T-helper 17 cell (primary cell): ENCODE measurements at places on chromosomes 4 and X.

DNA sequence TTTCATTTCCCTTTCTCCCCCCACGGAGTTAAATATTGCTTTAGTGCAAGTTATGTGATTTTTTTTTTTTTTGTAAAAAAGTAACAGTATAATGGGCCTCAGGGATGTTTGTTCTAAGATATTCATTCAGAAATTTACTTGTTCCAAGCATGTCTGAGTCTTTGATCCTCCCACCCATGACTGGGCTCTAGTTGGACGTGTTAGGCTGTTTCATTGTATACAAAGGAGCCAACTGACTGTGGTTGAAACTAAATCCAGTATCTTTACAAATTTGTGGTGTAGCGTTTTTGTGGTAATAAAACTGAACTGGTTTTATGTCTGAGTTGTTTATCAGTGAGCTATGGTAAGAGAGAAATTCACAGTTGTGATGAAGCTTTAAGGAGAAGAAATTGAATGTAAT, 74.1 kb downstream of the DOCK11 start:
- no peak for DNase-seq

DNA sequence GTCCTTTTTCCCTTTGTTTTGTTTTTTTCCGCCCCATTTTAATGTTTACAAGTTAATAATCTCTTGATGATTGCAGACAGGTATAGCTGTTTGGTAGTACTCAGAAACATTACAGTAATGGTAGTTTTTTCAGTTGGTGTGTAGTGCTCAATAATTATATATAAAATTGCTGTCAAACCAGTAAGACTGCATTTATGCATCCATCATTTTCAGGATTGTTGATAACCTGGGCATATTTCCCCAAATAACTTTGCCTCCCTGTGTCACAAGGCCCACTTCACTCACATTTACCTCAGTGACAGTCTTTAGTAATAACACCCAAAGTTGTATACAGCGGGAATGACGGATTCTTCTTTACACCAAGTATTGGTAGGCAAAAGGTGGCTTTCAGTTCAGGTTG, 16.1 kb downstream of the ARFIP1 start:
- DNase-seq = no peak

- no peak for DNase-seq
These were observed 75.5 kb downstream of the UGT8 start for GRCh38 chr4:114674080-114674479.

- no peak for DNase-seq
These were observed 24.1 kb downstream of the DCTD start for GRCh38 chr4:182893047-182893446.

GRCh38 chr4:176238157-176238610, 30.8 kb downstream of the ASB5 start:
- no peak for DNase-seq

DNA sequence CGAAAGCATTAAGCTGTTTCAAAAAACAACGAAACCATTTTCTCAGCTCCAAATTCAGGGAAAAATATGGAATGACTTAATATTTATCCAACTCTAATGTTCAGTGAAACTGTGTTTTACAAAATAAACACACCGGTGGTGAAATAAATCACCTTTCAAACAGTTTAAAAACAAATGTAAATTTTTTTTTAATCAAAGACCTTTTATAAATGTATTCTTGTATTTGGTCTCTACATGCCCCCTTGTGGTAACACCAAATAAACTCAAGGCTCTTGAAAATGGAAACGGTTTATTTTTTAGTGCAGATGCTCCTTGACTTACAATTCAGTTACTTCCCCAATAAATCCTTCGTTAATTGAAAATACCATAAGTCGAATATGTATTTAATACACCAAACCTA, 45.8 kb upstream of the ITM2A start:
- no peak for DNase-seq

- DNase-seq = no peak
These were observed 304.7 kb upstream of the GATB start for GRCh38 chr4:152065545-152065944.

DNA sequence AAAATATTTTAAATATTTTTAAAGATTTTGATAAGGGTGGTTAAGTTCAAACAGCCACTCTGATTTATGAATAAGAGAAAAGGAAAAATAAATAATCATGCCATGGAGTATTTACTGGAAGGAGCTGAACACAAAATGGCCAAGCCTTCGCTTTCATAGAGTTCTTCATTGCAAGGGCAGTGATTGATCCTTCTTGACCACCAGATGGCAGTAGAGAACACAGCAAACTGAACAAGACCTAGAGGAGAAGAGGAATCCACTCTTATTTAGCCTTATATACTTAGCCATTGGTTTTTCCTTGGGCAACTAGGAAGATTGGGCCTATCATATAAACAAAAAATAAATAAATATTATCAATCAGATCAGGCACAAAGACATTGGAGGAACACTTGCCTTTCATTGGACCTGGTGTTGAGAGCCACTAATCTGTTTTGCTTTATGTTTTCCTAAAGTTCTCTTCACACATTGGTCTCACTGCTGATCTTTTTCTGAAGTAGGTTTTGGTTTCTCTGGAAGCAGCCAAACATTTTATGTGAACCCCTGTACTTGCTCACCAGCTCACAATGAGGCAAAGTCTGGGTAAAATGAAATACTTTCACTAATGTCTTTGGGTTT, 58.1 kb upstream of the PARM1 start:
- no peak for DNase-seq

- DNase-seq = no peak
These were observed 259.4 kb upstream of the PCDH7 start for GRCh38 chr4:30460818-30461217.

DNA sequence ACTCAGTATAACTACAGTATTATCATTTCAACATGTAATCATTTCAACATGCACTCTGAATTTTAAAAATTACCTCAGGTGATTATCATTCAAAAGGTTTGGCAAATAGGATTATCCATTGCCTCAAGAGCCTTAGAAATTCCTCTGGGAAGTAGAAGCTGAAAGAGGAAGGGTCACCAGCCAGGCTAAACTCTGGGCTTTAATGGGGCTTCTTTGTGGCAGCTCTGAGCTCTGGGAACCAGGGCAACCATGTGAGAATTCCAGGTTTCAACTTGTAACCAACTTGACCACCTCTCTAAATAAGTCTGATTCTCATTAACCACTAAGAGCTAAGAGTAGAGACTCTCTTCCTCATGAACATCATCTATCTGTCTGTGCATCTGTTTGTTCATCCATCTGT, 117.2 kb upstream of the MED14 start:
- DNase-seq = no peak

- DNase-seq = no peak
These were observed 104.5 kb downstream of the APOOL start for GRCh38 chrX:85108165-85108564.
